ENCODE measurements at places on chromosomes 5 and 9.

- DNase-seq: no peak
Measured at GRCh38 chr9:136372561-136373299, 739 bp downstream of the CARD9 start.

DNA sequence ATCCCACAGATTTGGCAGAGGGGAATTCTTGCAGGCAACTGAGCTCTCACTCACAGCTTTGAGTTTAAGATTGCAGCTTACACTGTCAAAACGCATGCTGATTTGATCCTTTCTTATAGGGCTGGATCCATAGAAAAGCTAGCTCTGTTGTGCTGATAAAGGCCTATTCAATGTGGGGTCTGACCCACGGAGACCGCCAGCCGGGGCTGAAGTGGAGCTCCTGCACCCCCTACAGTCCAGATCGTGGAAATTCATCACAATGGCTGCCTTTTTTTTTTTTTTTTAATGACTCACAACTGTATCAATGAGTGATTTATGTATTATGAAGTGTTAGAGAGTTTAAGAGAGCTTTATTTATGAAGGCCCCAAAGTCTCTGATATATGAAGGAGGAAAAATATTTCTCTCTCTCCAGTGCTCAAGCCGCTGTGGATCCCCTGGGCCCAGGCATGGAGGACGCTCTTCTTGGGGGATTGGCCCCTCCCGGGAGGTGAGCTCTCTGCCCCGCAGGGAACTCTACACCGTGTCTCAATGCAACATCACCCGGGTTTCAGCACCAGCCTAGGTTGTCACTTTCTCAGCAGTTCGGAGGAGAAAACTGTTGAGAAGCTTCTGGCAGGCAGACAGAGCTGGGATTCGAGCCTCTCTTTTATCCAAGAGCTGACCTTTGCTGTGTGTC is 700.2 kb downstream of the IRX1 start:
- DNase-seq: no peak

GRCh38 chr9:96149533-96150280 is 152.3 kb downstream of the HSD17B3 start:
- no peak for DNase-seq

- no peak for DNase-seq
Measured at GRCh38 chr5:65749956-65750355, 28.0 kb downstream of the NLN start.

GRCh38 chr5:67149951-67150523 is 46.6 kb downstream of the CD180 start:
- DNase-seq: no peak

DNA sequence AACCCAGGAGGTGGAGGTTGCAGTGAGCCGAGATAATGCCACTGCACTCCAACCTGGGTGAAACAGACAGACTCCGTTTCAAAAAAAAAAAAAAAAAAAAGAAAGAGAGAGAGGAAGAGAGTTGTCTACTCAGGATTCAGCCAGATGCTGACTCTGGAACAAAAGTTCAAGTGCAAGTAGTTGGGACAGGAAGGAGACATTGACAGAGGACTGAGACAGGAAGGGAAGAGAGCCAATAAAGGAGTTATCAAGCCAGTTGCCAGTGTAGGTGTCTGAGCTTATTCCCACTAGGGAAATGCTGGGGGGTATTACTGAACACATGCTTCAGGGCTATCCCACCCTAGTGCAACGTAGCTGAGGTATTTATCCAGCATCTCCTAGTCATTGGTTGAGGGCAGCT is 147.7 kb upstream of the SLC1A3 start:
- no peak for DNase-seq

DNA sequence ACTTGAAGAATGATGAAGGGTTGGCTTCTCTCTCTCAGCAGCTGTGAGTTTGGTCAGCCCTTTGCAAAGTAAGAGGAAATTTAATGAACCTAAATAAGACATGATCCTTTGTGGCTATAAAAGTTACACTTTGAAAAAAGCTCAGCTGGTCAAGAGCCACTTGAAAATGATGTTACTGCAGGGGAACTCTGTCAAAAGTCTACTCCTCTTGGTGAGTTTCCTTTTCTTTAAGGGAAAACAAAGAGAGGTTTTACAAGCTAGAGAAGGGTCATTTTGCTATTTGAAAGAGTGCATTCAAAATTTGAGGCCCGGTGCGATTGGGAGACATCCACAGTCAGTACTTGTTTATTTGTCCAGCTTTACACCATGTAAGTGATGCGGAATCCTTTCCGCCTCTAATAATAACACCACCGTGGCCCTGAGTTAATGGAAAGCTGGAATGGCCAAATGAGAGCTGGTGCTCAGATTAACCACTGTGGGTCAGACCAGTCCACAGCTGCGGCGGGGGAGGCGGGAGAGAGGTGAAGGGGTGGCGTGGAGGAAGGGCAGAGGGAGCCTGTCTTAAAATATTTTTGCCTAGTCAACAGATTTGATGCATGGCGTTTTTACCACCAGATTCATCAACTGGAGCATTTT is 404.0 kb downstream of the TLE4 start:
- DNase-seq: no peak

DNA sequence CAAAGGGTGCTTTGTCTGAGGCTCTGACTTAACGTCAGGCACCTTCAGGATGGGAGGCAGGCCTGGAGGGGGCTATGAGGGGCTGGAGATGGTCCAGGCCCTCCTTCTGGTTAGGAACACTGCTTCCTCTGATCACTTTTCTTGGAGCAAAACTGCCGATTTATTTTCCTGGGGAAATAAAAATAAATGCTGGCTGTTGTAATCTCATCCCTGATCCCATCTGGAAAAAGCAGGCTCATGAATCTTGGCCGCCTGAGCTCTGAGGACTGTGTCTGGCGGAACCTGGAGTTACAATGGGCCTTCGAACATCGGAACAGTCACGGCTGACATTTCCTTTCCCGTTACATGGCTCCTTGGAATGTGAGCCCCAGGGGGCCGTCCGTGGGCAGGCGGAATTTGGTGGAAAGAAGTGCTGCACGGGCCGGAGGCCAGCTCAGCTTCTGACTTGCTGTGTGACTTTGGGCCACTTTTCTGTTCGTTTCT is 157.8 kb downstream of the RGS3 start:
- no peak for DNase-seq

GRCh38 chr9:30356221-30356620 is 2028.2 kb upstream of the ACO1 start:
- no peak for DNase-seq

DNA sequence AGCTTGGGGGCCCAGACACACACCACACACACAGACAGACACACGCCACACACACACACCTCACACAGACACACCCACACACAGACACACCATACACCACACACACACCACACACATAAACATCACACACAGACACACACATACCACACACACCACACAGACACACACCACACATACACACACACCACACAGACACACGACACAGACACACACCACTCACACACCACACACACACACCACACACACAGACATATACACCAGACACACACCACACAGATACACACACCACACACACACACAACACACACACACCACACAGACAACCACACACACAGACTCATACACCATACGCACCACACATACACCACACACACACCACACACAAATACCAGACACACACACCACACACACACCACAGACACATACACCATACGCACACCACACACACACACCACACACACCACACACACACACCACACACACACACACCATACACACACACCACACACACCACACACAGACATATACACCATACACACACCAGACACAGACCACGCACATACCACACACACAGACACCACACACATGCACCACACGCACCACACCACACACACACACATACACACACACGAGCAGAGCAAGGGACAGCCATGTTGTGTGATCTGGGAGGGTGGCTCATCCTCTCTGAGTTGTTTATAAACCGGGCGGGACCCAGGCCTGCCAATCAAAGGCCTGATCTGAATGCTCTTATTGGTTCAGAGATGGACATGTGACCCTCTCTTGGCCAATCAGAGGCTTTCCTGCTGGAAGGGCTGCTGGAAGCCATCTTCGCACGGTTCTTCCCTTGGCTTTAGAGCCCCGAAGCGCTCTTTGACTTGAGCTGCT is 148.3 kb downstream of the GAPVD1 start:
- DNase-seq: peak; percentile 27

- no peak for DNase-seq
Measured at GRCh38 chr5:127686424-127686823, 16.8 kb upstream of the CCDC192 start.

DNA sequence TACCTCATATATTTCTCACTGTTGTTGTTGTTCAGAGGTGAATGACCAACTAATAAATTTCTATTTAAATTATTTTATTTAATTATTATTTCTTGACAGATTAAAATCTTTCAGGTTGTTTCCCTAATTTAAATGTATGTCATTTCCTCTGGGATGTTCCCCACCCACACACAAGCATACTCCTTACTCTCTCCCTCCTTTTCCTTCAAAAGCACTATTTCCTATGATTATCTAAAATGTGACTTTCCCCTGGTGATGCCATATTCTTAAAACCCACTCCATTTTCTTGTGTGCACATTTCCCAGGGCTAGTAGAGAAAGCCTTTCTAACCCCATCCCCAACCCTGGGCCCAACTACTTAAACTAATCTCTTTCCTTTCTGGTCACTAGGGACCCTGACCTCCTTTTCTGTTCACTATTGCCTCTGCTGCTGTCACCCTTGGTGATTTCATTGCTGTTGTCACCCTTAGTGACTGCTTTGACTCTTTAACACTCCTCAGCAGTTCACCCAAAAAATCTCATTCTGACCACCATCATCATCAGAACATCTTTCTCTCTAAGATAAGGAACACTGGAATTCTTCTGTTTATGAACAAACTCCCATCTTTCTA is 16.8 kb downstream of the IL33 start:
- no peak for DNase-seq

DNA sequence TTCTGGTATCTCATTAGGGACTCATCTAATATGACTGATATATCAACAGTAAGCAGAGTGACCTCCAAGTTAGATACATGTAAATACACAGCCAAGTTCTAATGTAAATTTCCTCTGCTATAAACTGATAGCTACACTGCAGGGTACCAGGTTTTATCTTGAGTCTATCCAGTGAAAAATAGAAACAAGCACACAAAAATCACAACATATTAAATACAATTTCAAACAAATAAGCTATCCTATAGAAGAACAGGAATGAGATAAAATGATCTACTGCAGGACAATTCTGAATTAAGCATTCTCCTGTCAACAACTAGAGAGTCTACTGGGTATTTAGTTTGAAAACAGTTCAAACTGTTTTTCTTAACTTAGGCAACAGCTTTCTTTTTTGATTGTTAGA is 42.7 kb downstream of the NR3C1 start:
- no peak for DNase-seq

DNA sequence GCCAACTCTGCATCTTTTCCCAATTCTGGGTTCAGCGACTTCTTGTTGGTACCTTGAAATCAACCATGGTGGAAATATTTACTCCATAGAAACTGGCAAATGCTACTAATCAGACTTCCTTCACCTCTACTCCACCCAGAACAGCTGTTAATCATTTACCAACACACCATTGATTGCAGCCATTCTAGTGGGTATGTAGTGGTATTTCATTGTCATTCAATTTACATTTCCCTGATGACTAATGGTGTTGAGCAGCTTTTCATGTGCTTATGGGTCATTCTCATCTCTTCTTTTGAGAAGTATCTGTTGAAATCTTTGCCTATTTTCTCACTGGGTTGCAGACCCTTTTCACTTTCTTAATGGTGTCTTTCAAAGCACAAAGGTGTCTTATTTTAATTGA is 122.4 kb upstream of the MSX2 start:
- DNase-seq: no peak

GRCh38 chr9:31336841-31337240 is 1047.6 kb upstream of the ACO1 start:
- no peak for DNase-seq

DNA sequence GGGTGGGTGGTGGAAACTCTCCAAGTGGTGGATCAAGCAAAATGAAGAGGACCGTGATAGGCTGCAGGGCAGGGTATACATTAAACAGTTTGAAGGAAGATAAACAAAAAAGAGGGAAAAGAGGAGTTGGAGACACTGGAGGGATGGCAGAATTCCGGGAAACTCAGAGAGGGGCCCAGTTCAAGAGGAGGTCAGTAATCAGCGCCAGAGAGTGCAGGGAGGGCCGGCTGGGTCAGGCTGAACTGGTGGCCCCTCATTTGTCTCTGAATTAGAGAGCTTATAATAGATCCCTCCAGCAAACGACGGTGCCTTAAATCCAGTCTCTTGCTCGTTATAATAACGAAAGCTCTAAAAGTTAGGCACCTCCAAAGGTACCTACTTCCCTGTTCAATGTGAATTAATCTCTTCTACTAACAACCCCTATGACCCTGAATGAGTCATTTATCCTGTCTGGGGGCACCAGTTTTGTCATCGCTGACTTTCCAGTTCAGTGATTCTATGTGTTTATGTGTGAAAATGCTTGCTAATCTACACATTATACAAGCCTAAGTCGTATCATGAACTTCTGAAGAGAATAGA is 2.4 kb upstream of the ZSWIM6 start:
- DNase-seq: peak; percentile 13

- DNase-seq: no peak
Measured at GRCh38 chr5:100902440-100903038, 543 bp downstream of the ST8SIA4 start.

DNA sequence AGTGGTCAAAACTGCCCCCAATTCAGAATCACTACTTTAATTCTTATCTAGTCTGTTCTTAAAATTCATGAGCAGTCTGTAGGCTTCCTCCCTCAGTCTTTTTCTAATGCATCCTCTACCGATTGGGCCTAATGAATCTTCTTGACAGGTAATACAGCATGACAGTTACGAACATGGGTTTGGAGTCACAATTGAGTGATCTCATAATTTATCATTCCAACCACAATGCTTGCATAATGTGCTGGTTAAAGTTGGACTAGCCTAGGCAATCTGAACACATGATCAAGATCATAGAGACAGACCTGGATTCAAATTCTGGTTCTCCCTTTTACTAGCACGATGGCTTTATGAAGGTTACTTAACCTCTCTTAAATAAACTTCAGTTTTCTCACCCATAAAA is 33.1 kb upstream of the SETD9 start:
- no peak for DNase-seq

GRCh38 chr9:18666348-18666747 is 192.4 kb downstream of the ADAMTSL1 start:
- no peak for DNase-seq

- no peak for DNase-seq
Measured at GRCh38 chr9:81225596-81225995, 463.8 kb downstream of the TLE1 start.

- DNase-seq: no peak
Measured at GRCh38 chr9:90046317-90046861, 441.6 kb downstream of the GADD45G start.

DNA sequence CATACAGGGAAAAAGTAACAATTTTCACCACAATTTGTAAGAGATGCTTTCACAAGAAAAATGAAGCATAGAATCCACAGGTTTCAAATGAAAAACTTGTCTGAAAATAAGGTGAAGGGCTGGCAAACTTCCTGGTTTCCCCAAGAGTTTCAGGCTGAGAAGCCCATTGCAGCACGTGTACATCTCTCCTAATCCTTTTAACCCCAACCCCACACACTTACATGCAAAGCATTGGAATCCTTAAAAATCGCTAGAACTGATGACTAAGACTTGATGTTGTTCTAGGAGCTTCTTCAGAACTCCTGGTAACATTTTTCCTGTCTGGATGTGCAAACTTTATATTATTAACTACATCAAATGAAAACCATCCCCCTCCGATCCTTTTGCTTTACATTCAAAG is 317.8 kb upstream of the RGMB start:
- no peak for DNase-seq

GRCh38 chr9:9799287-9799686 is 813.5 kb downstream of the PTPRD start:
- no peak for DNase-seq

All from activated CD4-positive, alpha-beta T cell treated with anti-CD3 and anti-CD28 coated beads, Interleukin-2, amount 50 U/mL, for 4 hours (primary cell).